GM12865 (cell line): ENCODE measurements at places on chromosomes 7 and 10.
A peak's percentile ranks its signal among the peaks of the same experiment; 100 is the strongest.

DNA sequence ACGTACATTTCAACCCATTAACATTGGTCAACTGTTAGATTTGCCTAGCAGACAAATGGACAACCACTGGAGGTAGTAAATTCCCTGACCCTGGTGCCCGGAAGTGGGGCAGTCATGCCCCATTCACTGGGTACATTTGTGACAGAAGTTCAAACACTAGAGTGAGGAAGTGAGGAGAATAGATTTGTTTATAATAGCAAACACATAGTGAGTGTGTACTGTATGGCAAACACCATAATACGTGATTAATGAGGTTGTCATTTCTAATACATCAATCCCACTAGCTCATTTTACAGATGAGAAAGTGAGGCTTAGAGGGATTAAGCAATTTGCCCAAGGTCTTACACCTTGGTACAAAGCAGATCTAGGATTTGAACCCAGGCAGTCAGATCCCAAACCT, 181.9 kb upstream of the MKLN1 start:
- DNase-seq: no peak

- no peak for DNase-seq
Observed at GRCh38 chr10:75682649-75683557, 251.5 kb downstream of the LRMDA start.

DNA sequence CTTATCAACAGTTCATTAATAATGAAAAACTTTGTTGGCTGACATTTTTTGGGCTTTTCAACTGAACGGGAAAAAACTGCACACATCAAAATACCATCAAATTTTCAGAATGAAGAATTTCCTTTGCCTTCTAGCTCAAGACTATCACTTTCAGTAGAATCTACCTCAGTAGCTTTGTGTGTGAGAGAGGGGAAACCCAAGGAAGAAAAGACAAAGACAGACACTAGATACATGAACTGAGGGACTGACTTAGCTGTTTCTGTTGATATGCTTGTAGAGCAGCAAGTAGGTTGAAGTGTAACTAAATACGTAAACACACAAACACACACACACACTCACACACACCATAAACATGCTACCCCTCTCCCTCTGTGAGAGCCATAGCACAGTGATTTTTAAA, 257.1 kb downstream of the CDK14 start:
- DNase-seq: peak; percentile 54

- DNase-seq: peak; percentile 68
Observed at GRCh38 chr7:21383227-21384220, 44.4 kb upstream of the SP4 start.

DNA sequence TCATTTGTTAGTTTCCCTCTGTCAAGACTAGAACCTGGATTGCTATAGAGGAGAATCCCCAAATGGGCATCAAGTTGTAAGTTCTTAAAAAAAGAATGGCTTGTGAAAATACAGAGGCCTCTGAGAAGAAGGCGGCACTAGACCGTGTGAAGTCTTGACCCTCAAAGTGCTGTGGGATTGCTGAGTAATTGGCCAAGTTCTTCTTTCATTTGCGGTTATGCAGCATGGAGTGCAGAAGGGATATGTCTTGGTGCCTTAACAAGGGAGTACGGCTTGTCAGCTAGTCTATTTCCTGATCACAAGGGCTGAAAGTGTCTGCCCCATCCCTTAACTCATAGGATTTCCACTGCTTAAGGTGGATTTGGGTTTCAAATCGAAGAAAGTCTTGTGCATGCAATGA, 81.2 kb downstream of the MKX start:
- DNase-seq: no peak

DNA sequence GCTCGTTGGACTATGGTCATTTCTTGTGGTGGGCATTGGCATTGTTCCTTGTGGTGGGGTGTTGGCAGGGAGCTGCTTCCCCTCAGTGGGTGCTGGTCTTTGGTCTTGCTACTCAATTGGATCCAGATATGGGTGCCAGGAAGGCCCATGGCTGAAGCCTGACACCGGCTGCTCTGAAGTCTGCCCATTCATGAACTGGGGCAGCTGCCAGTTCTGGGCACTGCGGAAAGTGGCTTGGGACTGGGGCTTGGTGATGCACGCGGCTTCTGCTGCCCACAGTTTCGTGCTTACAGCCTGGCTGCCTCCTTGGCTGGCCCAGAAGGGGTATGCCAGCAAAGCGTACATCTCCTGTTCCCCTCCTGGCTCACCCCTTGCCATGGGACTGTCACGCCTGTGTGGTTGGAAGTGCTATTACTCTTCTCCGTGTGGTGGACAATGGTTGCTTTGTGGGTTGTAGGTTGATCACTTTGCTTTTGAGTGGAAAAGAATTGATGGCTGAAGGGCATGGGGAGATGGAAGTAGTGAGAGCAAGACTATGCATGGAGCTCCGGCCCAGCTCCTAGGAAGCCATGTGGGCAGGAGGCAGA, 54.7 kb downstream of the ADAMTS14 start:
- no peak for DNase-seq

DNA sequence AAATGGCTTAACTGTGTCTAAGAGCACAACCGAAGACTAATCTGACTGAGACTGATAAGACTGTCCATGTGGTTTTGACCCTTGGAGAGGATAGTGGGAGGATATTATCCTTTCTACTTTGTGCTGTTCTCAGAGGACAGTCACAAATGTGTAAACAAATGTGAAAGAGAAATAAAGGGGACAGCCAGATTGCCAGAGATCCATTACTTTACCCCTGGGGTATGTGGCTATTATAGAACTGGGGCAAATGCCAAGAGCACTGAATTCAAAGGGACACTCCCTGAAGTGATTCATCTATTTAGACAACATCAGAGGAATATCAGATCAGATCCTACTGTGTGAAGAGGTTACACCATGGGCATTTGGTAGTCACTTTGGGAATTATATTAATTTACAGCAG, 154.7 kb downstream of the RNLS start:
- DNase-seq: no peak

GRCh38 chr7:47574482-47575329, 7.2 kb downstream of the TNS3 start:
- DNase-seq: peak; percentile 78

GRCh38 chr10:132704008-132704814, 81.7 kb downstream of the NKX6-2 start:
- DNase-seq: no peak

- DNase-seq: no peak
Observed at GRCh38 chr7:95251966-95252365, 72.4 kb downstream of the PON1 start.

GRCh38 chr10:58840840-58841435, 328.3 kb downstream of the BICC1 start:
- no peak for DNase-seq

DNA sequence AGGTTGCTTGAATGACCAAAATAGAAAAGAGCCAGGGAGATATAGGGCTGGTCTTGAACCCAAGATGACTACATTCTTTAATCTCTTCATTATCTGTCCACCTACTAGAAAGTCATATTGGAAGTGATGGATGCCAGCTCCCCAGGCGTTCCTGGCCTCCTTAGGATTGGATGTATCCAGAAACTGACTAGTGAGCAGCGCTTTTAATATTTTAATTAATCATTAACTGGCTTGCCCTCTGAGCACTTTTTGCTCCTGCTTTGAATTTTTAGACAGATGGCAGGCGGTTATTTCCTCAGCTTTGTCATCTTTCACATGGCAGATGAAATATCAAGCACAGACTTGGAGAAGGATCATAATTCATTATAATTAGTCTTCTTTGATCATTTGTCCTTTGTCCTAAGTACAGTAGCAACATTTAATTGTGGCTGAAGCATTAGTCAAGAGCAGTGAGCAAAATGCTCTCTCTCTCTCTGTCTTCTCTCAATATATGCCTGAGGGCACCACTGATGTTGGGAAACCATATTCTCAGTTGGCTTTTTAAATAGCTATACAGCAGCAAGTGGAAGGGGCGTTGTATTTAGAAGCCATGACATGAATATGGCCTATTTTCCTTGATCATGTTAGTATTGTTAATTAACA, 588.0 kb downstream of the NRG3 start:
- DNase-seq: no peak

GRCh38 chr7:27784399-27785053, 44.6 kb downstream of the TAX1BP1 start:
- peak; percentile 53 for DNase-seq

DNA sequence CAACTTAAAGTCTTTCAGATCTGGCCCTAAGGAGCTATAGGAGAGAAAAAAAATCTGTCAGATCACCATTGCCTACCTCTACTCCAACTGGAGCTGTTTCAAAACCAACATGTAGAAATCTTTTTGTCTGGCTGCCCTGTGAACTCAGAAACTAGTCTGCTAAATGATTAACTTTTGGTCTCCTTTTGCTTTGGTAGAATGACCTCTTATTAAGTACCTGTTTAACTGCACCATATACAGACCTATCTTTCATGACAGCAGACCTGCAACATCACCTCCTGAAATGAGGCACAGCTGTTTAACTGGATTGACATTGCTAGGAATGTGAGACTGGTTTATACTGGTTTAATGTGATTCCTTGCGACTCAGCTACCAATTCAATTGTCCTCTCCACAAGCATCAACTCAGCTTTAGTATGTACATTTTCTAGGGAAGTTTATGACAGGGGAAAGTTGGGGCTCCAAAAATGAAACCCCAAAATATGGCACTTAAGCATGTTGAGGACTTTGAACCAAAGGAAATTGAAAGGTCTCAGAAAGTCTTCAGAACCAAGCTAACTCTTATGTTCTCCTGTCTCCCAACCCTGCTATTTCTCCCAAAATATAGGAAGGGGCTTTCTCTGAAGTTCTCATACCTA, 1.8 kb downstream of the CYP3A43 start:
- no peak for DNase-seq

DNA sequence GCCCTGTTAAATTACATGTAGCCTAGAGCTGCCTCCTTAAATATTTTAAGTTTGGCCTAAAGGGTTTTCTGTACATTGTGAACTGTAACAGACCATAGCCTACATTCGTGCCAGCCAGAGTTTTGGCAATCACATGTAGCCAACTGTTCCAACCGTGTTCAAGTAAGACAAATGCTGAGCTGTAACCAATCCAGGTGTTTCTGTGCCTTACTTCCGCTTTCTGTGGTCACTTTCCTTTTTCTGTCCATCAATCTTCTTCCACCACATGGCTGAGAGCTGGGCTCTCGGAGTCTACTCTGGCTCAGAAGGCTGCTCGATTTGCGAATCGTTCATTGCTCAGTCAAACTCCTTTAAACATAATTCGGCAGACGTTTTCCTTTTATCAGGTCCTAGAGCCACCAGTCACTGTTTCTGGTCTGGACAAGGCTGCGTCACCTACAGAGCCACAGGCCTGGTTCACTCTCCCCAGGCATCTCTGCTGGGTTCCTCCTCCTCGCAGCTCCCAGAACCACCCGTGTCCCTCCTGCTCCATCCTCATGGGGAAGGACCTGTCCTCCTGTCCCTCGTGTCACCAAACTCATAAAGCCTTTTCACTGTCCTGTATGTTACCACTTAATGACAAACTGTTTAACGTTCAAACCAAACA, 158.0 kb upstream of the RHEB start:
- no peak for DNase-seq
